NCI-H1436 (cell line): ENCODE measurements at places on chromosomes 7 and 10.

- DNase-seq = no peak
These were observed 130.9 kb upstream of the ADAM12 start for GRCh38 chr10:126519185-126519584.

- no peak for DNase-seq
These were observed 369.4 kb upstream of the BMPER start for GRCh38 chr7:33535989-33536388.

DNA sequence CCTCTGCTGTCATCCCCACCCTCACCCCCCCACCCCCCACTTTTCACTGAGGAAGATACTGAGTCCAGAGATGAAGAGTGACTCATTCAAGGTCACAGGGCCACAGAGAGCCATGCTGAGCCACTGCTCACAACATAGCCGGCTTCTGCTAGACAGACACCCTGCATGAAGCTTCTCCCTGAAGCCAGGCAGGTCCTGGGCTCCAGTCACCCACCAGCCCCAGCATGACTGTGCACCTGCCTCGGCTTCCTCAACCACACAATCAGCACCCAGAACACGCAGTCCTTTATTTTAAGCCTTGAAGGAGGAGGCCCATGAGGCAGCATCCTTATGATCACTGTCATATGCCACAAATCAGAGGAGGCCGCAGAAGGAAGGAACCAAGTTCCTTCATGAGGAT is 19.2 kb upstream of the PRKAG2 start:
- DNase-seq = no peak

- DNase-seq = no peak
These were observed 111.9 kb downstream of the USP6NL start for GRCh38 chr10:11499425-11500071.

DNA sequence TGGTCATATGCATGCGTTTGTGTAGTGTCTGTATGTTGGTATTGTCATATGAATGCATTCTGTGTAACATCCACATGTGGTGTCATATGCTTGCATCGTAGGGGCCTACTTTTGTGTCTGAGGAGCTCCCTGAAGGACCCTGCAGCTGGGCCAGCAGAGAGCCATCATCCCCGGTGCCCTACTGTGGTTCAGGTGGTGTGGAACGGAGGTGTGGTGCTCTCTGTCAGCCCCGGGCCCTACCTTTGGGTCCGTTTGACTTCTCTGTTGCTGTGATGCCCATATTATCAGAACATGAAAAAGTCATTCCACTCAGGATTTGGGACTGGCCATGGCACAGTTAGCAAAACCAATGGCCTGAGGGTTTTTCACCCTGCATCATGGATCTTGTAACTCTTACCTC is 217.9 kb downstream of the ADARB2 start:
- DNase-seq = no peak

DNA sequence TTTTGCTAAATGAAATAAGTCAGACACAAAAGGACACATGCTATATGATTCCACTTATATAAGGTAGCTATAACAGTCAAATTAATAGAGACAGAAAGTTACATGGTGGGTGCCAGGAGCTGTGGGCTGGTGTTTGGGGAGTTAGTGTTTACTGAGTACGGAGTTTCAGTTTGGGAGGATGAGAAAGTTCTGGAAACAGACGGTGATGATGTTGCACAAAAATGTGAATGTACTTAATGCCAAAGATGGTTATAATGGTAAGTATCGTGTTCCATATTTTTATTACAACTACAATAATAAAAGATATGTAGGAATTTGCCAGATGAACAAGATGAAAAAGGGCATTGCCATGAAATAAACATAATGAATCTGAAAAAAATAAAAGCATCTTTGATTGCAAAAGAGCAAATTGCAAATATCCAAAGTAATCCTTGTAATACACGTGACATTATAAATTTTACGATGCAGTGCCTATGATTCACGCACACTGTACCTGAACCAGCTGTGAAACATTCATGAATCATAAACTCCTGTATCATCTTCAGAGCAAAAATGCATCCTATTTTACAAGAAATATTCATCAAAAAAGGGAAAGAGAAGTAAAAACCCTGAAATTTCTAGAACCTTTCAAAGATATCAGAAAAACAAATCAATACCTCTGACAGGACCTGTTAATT is 676.7 kb downstream of the PCDH15 start:
- no peak for DNase-seq

DNA sequence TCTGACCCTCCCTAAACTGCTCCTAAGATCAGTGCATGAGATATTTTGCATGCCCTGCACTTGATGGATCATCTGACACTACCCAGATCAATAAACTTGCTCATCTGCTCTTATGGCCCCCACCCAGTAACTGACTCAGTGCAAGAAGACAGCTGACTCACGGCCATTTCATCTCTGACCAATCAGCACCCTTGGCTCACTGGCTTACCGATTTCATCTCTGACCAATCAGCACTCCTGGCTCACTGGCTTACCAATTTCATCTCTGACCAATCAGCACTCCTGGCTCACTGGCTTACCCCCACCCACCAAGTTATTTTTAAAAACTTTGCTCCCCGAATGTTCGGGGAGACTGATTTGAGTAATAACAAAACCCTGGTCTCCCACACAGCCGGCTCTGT is 37.2 kb upstream of the OPTN start:
- no peak for DNase-seq

GRCh38 chr7:138400400-138400886 is 59.6 kb upstream of the TRIM24 start:
- no peak for DNase-seq

DNA sequence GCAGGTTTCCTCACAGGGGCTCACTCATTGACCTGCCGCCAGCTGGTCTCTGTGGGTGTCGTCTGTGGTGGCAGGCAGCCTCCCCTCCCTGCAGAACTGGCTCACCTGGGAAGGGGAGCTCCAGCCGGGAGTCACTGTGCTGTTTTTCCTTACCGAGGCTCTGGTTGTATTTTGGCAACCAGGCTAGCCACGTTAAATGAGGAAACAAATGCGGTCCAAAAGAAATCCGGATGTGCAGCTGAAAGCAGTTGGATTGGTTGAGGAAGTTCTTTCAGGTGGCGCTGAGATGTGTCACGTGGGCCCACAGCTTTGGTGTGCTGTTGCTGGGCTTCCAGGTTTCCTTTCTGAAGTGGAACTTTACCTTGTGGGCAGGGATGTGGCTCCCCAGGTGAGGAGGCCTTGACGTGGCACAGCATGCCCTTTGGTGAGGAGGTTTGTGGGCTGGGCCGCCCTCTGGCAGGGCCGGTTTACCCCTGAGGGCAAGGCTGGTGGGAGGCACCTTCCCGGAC is 14.2 kb downstream of the MTURN start:
- DNase-seq = no peak

- no peak for DNase-seq
These were observed 239.0 kb upstream of the KLF6 start for GRCh38 chr10:4024027-4024426.

DNA sequence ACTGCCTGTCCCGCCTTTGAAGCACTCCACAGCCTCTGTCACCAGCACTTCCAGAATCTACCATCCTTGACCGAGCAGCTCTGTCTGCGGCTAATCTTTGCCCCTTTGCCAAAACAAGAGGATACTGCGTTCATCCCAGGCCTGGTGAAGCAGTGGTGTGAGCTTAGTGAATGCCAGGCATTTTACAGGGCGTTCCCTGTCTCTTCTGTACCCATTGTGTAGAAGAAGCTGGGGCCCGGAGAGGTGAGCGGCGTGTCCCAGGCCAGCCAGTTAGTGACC is 61.2 kb downstream of the C10orf105 start:
- DNase-seq = no peak

- DNase-seq = no peak
These were observed 34.7 kb downstream of the DDIT4 start for GRCh38 chr10:72308320-72308987.

DNA sequence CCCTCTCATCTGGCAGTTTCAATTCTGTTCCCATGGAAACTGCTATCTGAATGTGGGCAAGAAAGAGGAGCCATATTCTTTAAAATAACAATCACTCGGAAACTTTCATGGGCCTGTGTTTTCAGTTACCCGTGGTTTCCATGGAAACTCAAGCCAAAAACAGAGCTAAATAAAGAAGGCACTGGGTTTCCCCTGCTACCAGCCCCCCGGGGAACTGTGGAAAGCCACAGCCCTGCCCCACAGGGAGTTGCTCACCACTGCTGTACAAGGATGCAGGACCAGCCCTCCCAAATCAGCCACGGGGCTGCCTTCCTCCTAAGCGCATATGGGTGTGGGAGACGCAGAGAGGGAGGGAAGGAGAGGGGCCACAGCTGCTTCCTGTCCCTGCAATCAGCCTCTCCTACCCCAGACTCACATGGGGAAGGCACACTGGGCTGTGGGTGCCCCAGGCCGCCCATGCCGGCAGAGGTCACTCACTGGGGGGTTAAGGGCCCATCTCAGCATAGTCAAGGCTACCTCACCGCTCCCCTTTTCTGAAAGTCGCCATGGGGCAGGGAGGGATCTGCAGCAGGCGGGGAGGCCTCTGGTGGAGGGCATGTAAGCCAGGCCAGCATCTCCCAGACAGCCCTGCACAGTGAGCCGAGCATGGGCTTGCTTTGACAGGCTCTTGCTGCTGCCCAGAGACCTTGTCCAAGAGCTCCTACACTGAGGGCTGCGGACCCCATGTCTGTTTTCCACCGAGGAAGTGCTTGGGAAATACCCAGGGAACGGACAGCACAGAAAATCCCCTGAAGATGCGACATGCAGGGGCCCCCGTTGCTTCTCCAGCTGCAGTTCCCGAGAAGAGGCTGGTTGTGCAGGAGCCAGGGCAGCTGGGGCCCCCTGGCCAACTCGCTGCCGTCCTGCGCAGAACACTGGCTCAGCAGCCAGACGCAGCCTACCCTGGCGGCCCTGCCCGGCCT is 157.3 kb upstream of the PPP2R2D start:
- DNase-seq = no peak

DNA sequence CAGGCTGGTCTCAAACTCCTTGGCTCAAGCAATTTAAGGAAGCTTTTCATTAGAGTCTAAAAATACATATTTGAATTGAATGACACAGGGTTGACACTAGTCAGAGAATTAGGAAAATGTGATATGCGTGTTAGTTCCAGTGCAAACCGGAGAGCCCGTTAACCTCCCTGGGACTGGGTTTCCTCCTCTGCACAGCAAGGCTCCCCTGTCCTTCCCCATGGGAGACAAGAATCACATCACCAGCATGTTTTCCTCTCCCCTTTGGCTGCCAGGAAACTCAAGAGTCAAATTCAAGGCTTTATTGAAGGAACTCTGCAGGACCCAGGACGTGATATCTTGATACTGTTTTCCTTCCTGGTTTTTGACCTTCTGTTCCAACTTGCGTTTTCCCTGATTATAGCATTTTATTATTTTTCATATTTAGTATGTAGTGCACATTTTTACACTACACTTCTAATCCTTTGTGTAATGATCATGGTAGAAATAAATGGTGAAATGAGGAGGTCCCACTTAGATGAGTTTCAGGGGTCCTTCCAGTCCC is 24.9 kb downstream of the GSTO2 start:
- DNase-seq = no peak

DNA sequence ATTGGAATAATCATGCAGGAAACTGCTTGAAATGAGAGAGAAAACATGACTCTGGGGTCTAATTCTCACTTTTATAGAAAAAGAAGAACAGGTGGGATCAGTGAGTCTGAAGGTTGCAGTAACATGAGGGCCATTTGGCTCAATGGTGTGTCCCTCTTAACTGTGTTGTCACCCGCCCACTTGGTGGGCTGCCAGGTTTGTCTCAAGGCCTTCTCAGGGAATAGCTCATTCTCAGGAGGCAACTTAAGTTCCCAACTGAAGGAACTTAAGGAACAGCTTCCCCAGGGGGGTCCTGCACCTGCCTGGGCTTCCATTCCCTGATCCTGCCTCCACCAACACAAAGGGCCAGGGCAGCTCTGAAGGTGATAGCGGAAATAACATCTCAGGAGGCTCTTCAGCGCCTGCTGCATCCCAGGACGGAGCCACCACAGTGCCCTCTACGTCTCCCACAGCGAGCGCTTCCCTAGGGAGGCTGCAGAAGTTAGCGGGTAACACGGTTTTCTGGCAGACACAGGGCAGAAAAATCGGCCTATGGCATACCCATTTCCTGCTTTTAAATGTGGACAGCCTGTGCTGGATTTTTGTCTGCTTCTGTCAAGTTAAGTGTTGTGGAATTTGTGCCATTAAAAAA is 88.8 kb downstream of the ZRANB1 start:
- DNase-seq = no peak

GRCh38 chr7:2821161-2821841 is 22.8 kb downstream of the GNA12 start:
- DNase-seq = no peak

- no peak for DNase-seq
These were observed 422.5 kb downstream of the HTR7 start for GRCh38 chr10:90435296-90435695.

- no peak for DNase-seq
These were observed 435.2 kb upstream of the LRGUK start for GRCh38 chr7:133691727-133692610.

DNA sequence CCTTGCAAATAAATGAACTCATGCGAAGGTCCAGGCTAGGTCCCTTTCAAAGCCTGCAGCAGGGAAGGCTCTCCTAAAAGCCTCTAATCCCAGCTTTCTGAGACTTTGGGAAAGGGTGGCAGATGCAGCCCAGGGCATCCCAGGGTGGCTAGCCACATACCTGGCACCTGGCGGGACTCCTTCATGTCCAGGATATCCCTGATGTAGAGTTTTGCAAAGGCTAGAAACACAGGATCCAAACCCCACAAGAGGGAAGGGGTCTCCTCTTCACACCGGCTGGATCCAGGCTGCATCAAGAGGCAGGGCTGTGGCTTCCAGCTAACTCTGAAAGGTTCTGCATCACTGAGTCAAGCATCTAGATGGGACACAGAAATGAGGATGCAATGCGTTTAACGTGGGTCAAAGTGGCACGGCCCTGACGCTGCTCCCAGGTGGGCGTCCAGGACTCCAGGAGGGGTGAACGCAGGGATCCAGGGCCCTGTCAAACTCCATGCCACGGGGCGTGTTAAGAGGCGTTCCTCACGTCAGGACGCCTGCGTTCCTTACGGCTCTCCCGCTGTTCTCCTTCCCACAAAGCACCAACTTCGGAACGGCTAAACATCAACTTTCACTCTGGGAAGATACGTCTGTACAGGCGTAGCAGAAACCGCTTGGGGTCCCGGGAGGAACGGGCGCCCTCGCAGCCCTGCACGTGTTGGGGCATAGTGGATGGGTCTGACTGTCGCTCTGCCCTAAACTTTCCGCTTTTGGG is 507 bp downstream of the STN1 start:
- DNase-seq = no peak

- DNase-seq = no peak
These were observed 582 bp downstream of the STEAP2 start for GRCh38 chr7:90212149-90212495.

DNA sequence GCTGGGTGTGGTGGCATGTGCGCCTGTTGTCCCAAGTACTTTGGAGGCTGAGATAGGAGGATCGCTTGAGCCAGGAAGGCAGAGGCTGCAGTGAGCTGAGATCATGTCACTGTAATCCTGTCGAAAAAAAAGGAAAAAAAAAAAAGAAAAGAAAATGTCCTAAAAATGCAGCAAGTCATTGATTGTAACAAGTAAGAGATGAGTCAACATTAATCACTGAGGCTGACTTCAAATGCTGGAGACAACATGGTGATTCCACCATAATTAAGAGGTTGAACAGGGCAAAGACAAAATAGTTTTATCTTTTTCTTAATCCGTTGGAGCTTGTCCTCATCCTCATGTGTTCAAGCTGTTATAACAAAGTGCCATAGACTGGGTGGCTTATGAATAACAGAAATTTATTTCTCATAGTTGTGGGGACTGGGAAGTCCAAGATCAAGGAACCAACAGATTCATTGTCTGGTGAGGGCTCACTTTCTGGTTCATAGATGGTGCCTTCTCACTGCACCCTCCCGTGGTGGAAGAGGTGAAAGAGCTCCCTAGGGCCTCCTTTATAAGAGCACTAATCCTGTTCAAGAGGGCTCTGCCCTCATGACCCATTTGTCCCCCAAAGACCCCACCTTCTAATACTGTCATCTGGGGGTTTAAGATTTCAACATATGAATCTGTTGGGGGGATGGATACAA is 60.3 kb downstream of the TBXAS1 start:
- DNase-seq = no peak
